Bone marrow (tissue), 2 donors: ENCODE measurements at places on chromosomes 2 and 18.

DNA sequence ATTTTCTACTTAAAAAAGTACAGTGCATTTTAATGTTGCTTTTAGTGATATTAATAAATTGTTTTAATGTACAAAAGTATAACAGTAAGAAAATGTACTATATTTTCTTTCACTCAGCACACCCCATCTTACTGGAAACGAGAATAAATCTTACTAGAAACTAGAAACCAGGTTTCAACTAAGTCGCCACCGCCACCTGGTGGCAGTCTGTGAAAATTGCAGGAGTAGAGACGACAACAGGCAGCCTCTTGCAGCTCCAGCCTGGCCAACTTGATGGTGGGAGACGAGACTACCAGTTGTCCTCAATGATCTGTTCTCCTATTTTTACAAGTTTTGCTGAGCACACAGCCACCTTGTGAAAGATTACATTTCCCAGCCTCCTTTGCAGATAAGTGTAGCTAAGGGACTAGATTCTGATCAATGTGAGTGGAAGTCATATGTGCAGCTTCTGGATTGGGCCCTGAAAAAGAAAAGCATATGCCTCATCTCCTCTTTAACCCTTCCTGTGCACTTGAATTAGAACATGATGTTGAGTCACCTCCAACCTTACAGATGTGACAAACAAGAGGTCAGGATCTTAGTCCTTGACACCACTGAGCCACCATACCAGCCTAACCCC lies 8.7 kb downstream of the OTOF start:
- DNase-seq: peak; percentile 65

DNA sequence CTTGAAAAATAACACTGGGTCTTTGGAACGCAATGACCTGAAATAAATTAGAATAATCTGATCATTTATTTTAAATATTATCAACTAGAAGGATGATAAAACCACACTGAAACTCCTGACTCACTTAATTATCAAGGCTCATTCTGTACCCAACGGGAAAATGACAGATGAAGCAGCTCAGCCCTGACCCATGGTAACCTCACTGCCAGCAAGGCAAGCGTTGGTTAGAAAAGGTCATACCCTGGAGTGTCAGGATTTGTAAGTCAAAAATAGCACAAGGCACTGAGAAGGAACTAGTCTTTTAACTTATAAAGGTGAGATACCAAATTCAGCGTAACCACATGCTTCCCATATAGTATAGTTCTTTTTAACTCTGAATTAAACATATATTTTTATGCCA lies 277.5 kb downstream of the ETAA1 start:
- DNase-seq: no peak

DNA sequence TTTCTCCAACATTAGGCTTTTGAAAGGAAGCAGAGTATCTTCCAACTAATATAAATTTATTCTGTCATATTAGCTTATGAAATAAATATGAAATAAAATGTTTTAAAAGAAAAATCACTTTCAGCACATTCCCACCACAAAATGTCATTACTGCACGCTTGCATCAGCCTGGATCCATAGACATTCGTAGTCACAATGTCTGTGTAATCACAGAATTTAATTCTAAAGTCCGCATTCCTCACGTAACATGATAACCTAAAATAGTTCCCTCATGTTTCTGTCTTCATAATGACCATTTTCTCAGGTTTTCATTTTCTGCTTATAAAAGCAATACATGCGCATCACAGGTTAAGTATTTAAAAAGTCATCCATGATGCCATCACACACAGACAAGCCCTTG lies 47.1 kb downstream of the HDAC4 start:
- DNase-seq: no peak

GRCh38 chr2:191629001-191629453 lies 48.9 kb upstream of the NABP1 start:
- DNase-seq: peak; percentile 21

DNA sequence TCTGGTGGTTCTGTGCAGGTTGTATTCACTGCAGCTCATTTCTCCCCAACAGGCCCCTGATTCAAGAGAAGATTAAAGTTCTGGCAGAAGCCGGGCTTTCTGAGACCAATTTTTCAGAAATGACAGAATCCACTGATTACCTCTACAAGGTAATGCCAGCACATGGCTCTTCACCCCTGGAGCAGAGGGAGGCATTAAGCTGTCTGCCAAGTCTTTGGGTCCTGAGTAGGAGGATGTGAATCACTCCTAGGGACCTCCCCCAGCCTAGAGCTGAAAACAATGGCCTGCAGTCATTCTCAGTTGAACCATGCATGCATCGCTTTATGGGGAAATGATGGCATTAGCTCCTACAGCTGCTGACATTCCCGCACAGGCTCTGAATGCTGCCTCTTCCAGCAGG lies 20.5 kb upstream of the RPL37A start:
- DNase-seq: no peak

DNA sequence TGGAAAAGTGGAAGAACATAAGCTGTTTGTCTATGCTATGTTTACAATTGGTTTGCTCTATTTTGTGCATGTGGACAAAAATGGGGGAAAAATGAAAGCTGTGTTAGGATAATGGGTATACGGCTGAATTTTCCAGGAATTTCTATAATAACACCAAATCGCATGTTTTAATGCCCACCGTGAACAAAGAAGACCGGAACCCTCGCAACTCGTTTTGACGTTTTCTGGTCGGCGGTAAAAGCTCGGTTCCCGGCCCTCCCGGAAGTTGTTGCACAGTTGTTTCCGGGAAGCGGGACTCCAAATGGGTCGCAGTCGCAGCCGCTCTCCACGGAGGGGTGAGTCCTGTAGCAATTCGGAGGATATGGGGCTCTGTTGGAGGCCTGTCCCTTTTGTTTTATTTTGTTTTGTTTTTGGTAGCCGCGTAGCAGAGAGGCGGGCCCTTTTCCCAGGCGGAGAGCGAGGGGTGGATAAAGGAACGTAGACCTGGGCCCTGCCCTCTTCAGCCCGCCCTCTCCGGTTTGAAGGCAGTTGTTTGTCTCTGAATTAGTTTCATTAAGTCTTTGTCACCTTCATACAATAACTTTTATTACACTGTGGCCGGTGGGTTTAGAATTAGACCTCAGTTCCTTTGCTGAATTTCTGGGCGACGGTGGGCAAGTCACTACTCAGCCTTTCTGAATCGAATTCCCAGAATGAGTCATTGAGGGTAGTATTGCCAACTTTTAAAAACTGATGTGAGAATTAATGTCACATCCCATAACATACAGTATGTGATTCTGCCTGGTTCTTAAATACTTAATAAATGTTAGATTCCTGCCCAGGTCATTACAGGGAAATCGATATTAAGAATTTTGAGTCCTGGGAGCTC lies at the start of gene SNRNP27:
SNRNP27 (plus strand) TSS at position 273 of the 868 bp plus-strand sequence; CDS start at position 302, 29 bp downstream.
- DNase-seq: peak; percentile 56

DNA sequence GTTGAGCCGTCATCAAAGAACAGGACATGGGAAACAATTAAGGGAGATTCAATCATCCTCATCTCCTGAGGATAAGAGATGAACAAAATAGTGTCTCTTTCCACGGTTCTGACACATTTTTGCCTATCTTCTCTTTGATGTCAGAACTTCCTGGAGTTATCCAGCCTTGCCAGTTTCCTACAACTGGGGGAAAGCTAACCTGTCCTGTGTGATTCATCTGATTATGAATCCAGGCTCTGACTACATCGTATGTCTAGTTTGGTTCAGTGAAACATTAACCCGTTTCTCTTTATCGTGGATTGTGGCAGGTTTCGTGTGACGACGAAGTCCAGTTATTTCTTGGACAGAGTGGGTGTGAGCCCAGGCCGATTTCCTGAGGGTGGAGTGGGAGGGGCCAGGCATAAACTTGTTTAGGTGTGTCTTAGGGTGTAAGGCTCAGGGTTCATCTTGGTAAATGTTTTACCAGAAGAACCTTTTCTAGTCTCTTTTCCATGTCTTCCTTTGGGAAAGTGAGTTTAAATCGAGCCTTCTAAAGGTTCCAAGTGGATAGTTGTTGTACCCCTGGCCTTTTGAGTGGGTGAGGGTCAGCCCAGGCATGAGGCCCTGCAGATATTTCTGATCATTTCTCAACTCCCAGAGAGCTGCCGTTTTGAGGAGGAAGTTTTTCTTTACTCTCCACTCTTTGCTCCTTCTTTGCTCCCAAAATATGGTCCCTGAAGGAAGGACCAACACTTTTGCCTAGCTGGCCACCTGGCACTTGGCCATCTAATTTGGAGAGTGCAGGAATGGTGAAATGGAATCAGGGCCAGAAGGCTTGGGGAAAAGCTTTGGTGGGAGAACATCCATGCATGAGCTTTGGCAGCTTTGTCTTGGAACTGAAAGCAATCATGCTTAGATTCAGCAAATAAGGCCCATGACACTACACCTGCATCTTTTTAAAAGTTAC lies 50.4 kb upstream of the FZD5 start:
- DNase-seq: no peak

GRCh38 chr18:38756436-38756835 lies 1190.8 kb upstream of the CELF4 start:
- DNase-seq: no peak

GRCh38 chr2:30522421-30522820 lies 75.4 kb downstream of the LCLAT1 start:
- no peak for DNase-seq

GRCh38 chr2:55885127-55885943 lies 38.2 kb downstream of the EFEMP1 start:
- no peak for DNase-seq

DNA sequence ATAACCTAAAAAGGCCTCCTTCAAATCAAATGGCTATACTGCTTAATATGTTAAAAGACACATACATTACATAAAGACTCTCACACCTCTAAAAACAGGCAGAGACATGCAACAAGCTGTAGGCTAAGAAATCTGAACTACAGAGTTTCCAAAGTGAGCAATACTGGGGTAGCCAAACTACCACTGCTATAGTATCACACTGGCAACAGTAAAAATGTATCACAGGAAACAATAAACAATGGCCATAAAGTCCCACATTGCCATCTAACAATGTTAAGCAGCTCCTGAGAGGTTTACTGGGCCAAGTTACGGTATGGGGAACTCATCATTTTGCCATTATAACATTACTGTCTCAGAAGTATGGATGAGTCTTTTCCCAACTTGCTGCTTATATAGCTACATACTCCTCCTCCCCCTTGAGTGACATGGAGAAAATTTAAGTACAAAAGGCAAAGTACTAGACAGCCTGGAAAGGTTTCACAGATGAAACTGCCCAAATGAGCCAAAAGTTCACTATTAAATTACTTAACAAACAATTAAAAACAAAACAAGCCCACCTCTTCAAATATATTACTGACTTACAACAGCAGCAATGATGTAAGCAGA lies 50.3 kb downstream of the SS18 start:
- no peak for DNase-seq

DNA sequence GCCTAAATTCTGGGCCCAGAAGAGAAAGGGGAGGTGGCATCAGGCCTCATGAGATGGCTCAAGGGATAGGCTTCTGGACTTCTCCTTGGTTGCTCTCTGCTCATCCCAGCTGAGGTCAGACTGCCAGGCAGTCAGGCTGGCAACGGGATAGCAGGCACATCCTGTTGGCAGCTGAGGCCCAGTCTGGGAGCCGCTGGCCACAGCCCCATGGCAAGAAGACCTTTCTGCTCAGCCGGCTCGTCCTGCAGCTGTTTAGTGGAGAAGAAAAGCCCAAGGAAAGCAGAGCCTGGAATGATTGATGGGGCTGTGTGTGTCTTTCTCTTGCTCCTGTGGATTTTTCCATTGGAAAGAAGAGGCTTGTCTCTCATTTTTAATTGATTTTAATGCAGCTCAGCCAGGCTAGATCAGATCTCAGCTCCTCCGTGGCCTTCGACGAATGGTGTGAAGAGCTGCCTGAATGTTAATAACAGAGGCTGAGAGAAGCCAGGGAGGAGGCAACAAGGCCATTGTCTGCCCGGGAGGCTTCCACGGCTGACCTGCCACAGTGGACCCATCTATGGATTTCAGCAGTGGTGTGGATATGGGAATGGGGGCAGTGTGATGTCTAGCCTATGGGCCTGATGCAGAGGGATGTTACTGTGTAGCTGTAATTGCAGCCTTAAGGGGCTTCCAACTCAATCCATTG lies 99.5 kb downstream of the HS1BP3 start:
- DNase-seq: no peak

- no peak for DNase-seq
Measured at GRCh38 chr18:51266773-51267172, 69.3 kb upstream of the MEX3C start.

DNA sequence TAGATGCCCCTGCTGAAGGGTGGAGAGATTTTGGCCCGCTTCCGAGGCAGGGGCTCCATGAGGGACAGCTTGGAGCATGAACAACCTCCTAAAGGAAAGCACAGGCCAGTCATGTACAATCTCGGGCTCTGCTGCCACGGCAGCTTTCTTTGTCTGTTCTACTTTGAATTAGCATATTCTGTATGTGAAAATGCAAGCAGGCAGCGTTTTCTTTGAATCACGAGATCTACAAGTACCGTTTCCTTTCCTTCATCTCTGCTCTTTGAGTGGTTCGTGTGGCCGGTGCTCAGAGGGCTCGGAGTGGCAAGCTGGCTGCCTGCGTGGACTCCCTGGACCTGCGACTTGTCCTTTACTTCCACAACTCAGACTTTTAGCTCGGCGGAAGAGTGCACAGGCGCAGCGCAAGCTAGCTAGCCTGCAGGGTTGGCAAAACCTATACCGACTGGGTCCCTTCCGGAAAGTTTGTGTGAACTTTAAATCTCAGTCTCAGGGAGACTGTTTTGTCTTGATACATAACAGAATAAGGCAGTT lies 6.9 kb downstream of the TWIST2 start:
- DNase-seq: no peak

GRCh38 chr18:58562999-58563667 lies 65.8 kb downstream of the ALPK2 start:
- no peak for DNase-seq

GRCh38 chr2:194346193-194346592 lies 1310.8 kb upstream of the SLC39A10 start:
- no peak for DNase-seq

DNA sequence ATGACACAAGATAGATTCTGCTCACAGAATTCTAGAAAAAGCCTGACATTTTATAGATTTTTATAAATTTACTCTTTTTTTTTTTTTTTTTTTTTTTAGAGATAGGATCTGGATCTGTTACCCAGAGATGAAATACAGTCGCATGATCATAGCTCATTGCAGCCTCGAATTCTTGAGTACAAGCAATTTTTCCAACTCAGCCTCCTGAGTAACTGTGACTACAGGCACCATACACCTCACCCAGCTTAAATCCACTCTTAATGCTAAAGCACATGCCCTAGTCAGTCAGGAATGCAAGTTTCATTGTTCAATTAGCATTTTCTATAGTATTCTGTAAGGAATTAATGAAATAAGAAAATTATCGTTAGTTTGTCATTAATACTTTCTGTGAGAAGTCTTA lies 32.1 kb upstream of the WDR75 start:
- DNase-seq: no peak

- no peak for DNase-seq
Measured at GRCh38 chr2:212953170-212953920, 198.1 kb downstream of the IKZF2 start.

GRCh38 chr2:25215948-25216679 lies 47.7 kb upstream of the POMC start:
- DNase-seq: peak; percentile 17

GRCh38 chr2:51247252-51247805 lies 215.4 kb upstream of the NRXN1 start:
- no peak for DNase-seq

DNA sequence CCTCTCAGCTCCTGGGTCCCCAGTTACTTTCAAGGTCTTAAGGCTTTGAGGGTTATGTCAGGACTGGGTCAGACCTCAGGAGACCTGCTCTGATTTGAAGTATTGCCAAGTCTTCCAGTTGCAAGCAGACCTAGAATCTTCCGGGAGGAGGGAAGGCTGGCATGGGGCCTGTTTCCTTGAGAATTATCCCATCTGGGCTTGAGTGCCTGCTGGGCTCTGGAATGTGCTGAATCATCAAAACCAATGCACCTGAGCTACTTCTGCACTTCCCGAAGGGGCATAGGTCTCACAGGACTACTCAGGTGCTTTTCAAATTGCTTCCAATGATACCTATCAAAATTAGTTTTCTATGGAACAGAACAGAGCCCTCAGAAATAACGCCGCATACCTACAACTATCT lies 327.3 kb downstream of the XIRP2 start:
- no peak for DNase-seq
